ENCODE measurements at places on chromosomes 11 and 22.

- DNase-seq: no peak
These were observed 52.5 kb upstream of the TTC12 start for GRCh38 chr11:113261709-113262475.

DNA sequence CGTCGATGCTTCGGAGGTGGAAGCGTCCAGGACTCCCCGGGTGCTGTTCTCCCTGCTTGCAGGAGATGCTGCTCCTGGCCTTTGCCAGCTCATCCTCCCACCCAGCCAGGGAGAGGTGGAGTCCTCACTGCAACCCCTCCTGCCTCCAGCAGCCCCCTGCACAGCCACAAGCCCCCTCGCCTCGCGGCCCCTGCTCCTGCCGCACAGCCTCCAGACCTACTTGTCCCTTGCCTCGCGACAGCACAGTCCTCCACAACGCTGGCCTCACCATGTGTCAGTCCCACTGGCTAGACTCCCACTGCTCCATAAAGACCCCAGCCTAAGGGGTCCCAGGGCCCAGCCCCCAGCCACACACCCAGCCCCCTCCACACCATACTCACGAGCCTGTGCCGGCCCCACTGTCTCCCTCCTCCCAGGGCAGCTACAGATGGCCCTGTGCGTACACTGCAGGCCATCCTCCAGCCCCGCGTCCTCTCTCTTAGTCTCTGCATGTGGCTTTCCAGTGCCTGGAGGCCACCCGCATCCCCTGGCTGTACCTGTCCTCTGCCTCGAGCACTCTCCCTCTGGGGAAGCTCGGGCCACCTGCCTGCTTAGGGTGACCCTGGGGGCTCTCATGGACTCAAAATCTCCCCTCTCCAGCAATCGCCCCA is 91.5 kb downstream of the CELSR1 start:
- DNase-seq: no peak

DNA sequence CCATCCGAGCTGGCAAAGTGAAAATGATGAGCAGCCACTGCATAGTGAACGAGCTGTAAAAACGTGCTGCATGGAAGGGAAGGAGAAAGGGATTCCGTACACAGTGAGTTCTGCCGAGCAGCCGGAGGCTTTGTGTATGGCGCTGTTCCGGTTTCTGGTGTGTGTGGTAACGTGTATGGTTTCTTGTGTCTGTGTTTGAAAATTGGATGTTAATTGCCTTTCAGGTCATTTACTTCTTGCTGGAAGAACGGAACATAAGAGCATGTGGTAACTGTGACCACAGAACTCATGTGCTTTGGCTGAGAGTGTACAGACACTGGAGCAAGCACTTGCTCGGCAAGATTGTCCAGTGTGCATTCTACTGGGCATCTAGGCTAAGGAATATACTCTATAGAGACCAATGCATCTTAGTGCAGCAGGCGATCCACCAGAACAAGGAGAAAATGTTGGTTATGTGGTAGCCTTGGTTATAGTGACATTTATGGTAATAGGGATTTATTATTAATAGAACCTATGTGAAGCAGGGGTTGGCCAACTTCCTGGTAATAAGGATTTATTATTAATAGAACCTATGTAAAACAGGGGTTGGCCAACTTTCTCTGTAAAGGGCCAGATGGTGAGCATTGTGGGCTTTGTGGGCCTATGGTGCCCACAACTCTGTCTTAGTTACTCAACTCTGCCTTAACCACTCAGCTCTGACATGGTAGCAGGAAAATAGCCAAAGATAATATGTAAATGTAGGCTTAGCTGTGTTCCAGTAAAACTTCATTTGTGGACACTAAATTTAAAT is 49.2 kb downstream of the GRAMD1B start:
- no peak for DNase-seq

GRCh38 chr22:35540595-35541253 is at the start of gene RASD2:
Gene RASD2 (plus strand): TSS chr22:35540831. CDS start chr22:35546810, 5,979 bp downstream.
- DNase-seq: no peak

DNA sequence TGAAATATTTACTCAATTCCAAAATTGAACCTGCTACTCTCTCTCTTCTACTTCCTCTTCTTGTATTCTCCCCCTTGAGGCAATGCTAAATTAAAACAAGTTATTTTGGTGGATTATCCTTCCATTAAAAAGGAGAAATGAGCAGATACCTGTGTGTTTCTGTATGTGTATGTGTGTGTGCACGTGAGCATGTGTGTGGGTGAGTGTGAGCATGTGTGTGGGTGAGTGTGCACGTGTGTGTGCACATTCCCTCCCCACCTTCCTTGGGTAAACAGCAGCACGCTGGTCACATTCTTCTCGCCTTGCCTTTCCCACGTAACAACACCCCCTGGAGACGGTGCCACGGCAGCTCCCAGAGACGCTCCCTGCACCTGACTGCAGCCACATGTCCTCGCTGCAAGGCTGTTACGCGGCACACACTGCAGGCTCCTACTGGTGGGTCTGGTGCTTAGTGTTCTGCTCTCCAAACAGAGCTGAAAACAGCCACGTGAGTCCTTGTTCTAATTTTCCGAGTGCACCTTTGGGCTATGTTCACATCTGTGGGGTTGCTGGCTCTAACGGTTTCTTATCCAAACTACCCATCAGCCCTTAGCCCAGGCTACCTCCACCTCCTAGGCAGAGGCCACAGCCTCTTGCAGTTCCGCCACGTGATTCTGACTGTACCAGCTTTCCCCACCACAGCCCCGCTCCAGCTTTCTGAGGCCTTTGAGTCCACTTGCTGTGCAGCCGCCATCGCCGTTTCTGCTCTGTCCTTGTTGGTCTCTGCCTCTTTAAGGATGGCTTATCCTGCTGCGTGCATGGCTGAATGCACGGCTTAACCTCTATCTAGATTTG is 123.4 kb downstream of the CTTN start:
- no peak for DNase-seq

DNA sequence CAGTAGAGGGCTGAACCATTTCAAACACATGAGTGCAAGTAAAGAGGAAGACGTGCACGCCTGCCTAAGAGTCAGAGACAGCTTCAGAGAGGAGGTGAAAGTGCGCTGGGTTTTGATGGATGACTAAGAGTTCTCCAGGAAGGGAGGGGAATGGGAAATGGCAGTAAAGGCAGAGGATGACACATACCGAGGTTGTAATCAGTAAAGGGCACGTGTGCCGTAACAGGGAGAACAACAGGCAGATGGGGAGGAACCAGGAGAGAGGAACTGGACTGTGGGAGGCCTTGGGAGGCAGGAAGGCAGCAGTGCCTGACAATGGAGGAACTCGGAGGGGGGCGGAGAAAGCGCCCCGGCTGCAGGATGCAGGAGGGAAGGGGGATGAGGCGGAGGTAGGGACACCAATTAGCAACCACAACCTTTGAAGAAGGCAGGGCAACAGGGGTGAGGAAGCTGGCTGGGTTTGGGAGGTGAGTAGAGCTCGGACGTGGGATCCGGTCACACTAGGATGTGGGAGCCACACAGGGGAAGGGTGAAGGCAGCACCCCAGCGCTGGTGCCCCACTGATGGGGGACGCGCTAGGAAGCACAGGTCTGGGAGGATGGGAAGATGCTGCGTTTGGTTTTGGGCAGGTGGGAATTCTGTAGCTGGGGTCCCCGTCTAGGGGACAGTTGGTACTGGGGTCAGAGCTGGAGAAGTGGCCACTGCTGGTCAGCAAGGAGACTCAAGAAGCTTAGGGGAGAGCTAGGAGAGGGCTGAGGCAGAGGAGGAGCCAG is 67.4 kb downstream of the SCUBE1 start:
- DNase-seq: no peak

DNA sequence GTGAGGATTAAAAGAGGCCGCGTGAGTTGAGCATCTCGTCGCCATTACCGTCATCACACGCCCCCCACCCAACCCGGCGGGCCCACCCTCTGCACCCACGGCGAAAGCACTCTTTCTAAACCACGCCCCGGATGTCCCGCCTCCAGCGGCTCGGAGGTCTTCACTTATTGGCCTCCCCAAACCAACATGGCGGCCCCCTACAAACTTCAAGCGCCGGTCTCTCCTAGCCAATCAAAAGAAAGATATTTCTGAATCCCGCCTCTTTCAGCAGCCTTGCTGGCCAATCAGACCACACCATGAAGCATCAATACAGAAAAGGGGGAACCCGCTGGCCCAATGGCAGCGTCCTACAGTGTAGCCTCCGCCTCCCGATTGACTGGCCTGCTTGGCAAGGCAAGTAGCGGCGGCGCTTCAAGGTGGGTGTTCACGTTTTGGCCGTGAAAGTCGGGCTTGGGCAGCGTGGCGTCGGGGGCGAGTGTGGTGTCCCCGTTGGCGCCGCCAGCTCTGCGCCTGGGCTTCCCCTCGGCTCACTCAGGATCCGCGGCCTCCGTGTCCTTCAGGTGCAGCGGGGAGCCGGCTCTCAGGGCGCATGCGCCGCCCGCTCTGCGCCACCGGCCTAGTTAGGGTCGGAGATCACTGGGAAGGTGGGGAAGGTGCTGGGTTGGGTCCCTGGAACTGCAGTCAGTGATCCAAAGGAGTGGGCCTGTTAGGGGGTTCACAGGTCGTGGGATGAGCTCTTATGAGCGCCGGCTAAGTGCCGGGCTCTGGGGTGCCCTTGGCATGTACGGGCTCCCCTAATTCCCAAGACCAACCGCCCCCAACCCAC is at the start of gene NDUFS8:
Gene NDUFS8, plus strand, starts transcription at position 364 of the 826 bp plus-strand sequence. CDS start 1,471 bp downstream, outside the sequence.
- DNase-seq: peak; percentile 97

GRCh38 chr11:110716361-110716760 is 4.1 kb upstream of the ARHGAP20 start:
- no peak for DNase-seq

GRCh38 chr11:71373791-71374454 is 74.3 kb downstream of the DHCR7 start:
- DNase-seq: no peak

DNA sequence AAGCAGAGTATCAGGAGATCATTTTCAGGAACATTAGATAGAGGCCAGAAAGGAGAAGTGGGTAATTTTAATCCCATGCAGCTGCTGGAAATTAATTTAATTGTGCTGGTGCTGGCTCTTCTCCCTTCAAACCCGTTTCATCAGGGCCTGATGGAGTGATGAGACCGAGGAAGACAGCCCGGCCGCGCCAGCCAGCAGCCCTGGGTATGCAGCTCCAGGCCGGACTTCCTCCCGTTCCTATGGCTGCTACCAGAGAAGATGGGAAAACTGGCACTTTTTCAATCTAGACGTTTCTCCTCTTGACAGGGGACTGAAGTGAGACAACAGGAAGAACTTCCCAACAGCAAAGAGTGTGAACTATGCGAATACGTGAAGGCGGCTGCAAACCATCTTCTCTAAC is 24.6 kb upstream of the ZBTB16 start:
- no peak for DNase-seq
